ENCODE measurements at places on chromosomes 5 and 9.

DNA sequence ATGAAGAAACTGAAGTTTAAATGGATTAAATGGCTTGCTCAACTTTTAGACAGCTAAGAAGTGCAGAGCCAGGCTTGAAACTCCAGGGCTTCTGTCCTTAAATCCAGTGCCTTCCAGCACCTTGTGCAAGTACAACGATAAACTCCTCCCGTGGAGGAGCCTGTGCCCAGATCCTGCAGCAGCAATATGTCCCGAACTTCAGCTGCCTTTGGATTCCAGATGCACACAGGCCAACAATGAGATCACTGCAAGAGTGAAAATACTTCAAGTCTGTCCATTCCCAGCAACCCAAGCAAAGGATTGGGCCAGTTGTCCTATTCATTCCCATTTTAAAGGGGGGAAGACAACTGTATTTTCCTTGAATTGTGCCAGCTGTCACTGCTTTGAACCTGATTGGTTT, 199.6 kb downstream of the CRB2 start:
- DNase-seq: no peak

GRCh38 chr9:132144708-132145365, 17.0 kb upstream of the NTNG2 start:
- DNase-seq: peak; percentile 14

DNA sequence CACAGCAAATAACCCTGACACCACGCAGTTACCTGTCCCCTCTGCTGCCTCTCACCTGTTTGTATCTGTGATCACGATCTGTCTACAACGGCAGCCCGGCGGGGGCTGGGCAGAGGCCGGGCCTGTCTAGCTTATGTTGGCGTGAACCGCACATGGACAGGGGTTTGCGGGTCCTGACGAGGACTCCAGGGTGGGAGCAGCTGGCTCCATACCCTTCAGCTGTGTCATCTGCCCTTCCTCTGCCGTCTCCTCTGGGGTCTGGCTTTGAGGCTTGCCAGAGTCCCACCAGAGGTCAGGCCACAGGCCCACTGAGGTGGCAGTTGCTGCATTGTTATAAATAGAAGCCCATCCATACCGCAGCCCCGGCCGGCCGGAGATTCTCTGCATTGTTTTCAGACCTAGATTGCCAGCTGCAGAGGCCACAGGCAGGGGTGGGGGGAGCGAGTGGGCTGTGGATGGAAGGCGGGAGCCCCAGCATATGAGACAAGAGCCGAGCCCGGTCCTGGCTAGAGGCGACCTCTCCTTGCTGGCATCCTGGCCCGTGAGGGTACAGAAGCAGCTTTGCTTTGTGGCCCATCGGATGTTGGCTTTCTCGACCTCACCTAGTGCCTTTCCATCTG, 37.8 kb downstream of the FAM78A start:
- no peak for DNase-seq

DNA sequence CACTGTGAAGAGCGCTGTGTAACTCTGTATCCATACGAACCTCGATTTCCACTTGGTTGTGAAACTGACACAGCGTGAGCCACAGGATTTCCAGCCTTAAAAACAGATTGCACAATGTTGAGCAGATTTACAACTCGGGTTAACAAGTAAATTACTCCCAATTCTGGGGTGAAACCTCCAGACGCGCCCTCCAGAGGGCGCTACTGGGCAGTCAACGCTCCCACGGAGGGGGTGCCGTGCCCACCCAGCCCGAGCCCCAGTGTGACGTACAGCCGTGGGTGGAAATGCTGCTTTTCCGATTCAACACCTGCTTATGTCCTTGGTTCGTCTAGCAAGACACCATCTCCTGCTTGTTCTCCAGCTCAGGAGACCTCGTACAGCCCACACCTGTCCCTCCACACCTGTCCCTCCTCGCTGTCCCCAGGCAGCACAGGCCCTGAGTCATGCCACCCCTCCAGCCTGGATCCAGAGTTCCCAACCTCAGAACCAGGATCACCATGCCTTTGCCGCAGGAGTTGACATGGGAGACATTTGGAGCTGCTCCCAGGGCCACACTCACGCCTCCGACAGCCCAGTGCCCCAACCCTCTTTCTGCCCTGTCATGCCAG, 34.4 kb upstream of the SLC6A3 start:
- peak; percentile 33 for DNase-seq

DNA sequence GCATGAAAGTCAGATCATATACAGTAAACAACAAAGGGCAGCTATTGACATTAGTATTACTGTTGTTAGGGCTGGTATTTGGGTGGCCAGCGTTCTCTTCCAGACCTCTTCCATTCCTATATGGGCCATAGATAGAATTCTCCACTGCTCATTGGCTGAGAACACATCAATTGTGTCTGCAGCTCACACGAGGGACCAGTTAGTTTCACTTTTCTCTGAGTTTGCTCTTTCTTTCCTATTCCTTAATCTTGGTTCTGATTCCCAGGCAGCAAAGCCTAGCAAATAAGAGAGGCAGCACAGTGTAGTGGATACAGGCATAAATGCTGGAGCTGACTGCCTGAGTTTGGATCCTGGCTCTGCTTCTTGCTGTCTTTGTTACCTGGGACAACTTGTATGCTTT, 476.4 kb downstream of the SPOCK1 start:
- DNase-seq: no peak

All from activated naive CD4-positive, alpha-beta T cell treated with Interleukin-2 at 50 U/mL for 16 hours (primary cell).